ENCODE measurements at places on chromosomes 12 and 14.
A peak's percentile ranks its signal among the peaks of the same experiment; 100 is the strongest.

GRCh38 chr12:66612090-66612775, 66.6 kb downstream of the GRIP1 start:
- no peak for DNase-seq

DNA sequence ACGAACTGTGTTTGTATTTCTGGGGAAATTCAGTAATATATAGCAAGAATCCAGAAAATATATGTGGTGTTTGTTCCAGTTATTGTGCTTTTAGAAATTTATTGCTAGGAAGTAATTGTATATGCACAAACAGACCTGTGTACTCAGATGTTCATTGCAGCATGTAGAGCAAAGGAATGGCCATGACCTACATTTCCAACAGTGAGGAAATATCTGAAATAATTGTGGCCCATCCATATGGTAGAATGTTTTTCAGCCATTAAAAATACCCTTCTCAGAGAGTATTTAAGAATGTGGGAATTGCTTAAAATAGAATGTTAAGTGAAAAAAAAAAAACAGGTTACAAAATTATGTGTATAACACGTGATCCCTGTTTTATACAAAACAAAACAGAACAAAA, 77.3 kb downstream of the TMX1 start:
- DNase-seq: no peak

- DNase-seq: peak; percentile 54
Observed at GRCh38 chr14:55416866-55417265, 5.2 kb upstream of the ATG14 start.

DNA sequence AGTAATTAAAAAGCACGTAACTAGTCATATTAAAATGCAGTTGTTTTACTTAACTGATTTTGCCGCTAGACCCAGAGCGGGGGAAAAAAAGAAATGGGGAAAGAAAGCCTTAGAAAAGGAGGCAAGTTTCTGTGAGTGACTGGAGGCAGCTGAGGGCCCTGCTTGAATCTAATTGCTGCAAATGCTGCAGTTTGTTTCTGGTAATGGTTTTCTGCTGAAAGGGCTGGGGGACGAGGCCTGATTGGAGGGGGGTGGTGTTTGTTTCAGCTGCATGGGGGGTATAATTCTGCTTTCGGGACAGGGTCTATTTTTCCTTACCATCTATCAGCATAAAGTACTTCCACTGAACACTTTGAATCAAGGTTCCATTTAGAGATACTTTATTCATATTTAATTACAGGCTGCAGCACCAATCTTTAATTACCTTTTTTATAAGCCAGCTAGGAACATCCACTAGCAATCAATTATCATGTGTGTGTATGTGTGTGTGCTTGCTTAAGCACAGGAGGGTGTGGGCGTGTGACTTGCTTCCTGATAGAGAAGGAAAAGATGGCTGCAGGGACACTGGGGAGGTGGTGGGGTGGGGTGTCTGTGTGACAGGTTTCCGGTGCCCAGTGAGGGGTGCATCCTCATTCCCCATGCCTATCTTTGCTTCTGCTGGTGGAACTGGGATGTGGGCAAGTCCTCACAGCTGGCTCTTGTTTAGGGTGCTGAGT, 83.4 kb downstream of the ADCK1 start:
- peak; percentile 19 for DNase-seq

DNA sequence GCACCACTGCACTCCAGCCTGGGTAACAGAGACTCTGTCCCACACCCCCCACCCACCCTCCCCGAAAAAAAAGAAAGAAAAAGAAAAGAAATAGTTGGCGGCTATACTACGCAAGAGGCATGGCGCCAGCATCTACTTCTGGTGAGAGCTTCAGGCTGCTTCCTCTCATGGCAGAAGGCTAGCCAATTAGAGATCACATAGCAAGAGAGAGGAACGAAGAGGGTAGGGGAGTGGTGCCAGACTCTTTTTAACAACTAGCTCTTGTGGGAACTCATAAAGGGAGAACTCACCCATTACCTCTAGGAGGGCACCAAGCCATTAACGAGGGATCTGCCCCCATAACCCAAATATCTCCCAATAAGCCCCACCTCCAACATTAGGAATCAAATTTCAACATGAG, 6.2 kb downstream of the DENND5B start:
- no peak for DNase-seq

DNA sequence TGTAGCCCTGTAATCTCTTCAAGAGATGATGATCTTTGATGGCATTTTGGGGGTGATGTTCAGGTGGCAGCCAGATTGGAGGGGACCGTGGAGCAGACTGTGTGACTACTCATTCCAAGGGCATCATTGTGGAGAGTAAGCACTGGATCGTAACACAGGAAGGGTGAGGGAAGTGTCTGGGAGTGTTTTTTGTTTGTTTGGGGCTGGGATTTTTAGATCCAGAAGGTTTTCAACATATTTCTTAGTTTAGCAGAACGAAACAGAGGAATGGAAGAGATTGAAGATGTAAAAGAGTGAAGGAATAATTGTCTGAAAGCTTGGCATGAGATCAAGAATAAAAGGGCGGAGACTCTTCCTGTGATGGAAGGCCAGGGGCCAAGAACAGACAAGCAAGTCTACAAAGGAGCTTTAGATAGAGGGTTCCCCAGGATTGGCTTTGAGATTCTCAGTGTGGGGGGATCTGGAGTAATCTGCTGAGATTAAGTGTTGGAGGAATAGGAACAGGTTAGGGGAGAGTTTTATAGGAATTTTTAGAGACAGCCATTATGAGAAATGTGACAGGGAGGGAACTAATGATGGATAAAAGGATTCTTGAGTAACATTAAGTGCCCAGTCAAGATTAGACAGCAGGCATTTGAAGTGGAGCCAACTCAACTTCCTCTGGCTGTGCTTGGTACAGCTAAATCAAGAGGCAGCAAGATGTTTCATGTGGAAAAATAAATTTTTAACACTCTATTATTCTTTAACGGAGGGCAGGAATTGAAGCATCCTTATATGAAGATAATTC, 79.7 kb upstream of the REP15 start:
- DNase-seq: no peak

DNA sequence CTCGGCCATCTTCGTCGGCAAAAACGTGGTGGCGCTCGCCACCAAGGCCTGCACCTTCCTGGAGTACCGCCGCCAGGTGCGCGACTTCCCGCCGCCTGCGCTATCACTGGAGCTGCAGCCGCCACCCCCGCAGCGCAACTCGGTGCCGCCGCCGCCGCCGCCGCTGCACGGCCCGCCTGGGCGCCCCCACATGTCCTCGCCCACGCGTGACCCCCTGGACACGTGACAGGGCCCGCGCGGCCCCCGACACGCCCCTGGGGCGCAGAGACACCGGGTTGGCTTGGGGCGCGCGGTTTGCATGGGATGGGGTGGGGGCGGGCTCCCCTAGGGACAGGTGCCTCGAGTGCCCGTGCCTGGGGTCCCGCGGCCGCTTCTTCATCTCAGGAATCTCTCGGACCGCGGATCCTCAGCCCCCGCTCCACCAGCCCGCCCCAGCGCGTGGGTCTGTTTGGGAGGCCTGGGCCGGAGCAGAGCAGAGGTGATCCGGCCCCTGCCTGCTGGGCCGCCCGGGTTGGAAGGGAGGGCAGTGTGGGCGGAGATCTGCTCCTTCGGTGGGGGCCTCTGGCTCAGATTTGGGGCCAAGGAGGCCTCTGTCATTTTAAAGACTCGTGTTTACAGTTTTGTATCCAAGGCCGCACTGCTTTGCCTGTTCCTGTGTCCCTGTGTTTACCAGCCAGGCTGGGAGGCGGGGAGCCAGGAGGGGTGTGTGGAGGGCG, 3.3 kb downstream of the TMEM121 start:
- no peak for DNase-seq

GRCh38 chr12:123442774-123443173, 6.3 kb upstream of the RILPL2 start:
- peak; percentile 85 for DNase-seq

GRCh38 chr12:96141216-96141912, 52.8 kb upstream of the ELK3 start:
- no peak for DNase-seq

GRCh38 chr14:22848351-22849164, 12.2 kb downstream of the MMP14 start:
- DNase-seq: no peak

GRCh38 chr14:30960216-30960615, 65.2 kb upstream of the AP4S1 start:
- no peak for DNase-seq

DNA sequence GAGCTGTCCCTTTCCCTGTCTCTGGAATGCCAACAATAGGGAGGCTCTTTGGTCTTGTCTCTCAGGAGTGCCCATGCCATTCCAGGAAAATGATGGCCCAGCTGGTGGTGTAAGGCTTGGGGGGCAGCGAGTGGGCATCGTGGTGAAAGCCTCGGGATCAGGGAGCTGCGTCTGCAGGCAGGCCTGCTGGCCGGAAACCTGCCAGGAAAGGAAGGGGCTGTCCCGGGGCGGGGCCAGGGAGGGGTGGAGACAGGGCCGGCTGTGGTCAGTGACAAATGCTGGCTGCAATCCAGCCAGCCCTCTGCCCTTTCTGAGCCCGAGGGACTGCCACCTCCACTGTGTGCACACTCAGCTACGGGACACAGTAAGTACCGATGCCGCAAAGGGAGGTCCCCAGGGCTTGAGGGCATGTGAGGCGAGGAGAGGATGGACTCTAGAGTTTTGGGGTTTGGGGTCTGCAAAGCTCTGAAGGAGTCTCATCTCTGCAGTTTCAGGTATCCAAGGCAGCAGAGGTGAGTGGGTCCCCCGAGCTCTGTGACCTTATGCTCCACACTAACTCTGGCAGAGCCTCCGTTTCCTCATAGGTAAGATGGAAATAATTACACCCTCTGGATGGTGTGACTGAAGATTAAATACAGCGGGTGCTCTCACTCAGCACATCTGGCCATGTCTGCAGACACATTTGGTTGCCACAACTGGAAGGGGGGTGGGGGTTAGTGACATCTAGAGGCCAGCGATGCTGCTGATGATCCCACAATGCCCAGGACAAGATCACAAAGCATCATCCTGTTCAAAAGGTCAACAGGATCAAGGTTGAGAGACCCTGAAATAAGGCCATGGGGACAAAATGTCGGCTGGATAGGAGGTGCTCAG, at the start of gene SERPINA5:
TSS of gene SERPINA5 (plus strand) at position 300 of the 873 bp plus-strand sequence. CDS start 5,937 bp downstream, outside the sequence.
- DNase-seq: peak; percentile 3

- peak; percentile 87 for DNase-seq
Observed at GRCh38 chr14:105398726-105399465, 558 bp downstream of the TEX22 start.

GRCh38 chr12:122203301-122204166, at the start of gene B3GNT4:
Gene B3GNT4, plus strand, starts transcription at chr12:122203709. Its CDS starts 910 bp downstream, at chr12:122204619.
- DNase-seq: no peak

DNA sequence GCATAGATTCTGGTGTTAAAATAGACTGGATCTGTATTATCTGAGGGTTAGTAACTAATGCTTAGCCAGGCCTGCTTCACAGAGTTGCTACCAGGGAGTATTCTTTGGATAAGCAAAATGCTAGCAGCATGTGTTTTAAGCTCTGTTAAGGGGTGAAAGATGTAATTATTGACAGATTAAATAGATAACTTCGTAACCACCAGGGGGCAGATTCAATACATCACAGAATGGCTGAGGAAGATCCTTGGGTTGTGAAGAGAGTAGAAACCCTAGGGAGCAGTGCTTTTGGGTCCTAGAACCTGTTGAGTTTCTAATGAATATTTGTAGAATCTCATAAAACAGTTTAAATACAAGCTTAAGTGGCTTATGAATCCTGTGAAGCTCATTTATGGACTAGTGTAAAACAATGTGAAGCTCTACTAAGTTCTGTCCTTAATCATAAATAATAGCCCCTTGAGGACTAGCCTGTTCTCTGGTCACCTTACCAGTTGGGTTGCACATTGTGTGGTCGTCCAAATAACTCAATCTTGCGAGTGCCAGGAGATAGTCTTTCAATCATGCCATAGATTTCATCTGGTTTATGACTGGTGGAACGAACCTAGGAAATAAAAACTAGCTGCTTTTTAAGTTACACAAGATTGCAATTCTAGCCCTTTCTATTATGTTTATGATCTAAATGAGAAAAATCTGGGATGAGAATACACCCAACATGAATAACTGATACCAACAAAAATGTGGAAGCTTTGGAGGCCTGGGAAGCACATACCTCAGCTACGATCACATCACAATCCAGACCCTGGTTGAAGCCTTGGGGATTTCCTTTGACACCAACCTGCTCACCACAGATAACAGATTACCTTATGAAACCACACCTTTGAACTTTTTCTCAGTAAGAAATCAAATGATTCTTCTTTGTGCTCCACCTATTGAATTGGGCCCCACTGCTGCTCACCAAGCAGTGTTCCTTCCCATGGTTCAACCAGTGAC, 12.3 kb downstream of the METTL3 start:
- peak; percentile 62 for DNase-seq

DNA sequence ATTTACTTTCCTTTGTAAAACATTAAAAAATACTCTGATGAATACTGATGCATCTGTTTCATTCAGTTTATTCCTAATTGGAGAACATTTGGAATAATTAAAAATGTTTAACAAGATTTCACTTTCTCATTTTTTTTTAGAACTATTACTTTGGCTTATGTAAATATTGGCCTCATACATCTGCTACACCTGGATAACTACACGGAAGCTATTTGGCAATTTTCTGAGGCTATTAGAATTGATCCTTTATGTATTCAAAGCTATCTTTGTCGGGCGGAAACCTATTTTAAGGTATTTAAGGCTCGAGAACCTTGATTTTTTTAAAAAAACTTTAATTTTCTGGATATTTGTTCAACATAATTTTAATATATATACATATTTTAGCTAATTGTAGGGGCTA, 196.7 kb downstream of the TTC6 start:
- DNase-seq: no peak

- no peak for DNase-seq
Observed at GRCh38 chr12:78018171-78018910, 187.6 kb downstream of the NAV3 start.

DNA sequence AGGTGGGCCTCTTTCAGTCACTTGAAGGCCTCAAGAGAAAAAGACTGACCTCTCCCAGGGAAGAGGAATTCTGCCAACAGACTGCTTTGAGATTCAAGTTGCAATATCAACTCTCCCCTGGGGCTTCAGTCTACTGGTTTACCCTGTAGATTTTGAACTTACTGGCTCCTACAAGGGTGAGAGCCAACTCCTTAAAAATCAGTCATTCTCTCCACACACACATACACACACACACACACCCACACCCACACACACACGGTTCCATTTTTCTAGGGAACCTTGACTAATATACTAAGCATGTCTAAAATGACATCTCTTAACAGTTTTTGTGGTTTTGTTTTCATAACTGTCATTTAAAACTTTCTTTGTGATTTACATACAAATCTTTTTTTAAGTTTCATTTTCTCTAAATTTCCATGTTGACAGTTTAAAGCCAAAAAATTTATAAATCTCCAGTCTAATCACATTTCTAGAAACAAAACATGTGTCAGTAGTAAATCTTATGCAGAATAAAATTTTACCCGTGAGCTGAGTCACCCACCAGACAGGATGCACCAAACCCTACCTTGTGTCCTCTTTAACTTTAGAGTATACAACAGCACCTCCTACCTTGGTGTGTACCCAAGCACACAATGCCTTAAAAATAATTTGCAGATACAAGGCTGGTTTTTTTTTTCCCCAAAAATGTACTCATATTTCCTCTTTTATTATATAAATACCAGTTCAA, 394.6 kb downstream of the AEBP2 start:
- DNase-seq: no peak

DNA sequence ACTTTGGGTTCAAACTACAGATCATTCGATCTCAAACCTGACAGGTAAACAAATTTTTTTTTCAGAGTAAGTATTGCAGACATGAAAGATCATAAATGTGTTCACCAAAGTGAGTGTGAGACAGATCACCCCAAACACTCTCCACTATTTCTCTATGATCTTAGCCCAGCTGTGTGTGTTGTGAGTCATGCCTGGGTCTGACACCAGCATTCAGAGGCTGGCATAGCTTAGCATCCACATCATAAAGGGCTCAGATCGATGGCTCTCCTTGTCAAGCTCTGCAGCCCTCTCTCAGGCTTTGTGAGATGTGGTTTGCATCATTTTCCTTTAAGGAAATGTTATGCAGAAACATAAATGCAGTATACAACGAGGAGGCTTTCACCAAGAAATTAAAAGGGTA, 164.9 kb downstream of the ETV6 start:
- DNase-seq: peak; percentile 35

All from NB4 (cell line).